ENCODE measurements at places on chromosomes 7 and 10. TPM values are rescaled to one million over a fixed set of nuclear protein-coding genes. Genes with fewer than 3 reads are reported as not detected.

The GET4 gene
- 47.4 TPM for polyA plus RNA-seq

GRCh38 chr7:130887957-130888371, 154.0 kb upstream of the KLF14 start:
- DNase-seq, result no peak

DNA sequence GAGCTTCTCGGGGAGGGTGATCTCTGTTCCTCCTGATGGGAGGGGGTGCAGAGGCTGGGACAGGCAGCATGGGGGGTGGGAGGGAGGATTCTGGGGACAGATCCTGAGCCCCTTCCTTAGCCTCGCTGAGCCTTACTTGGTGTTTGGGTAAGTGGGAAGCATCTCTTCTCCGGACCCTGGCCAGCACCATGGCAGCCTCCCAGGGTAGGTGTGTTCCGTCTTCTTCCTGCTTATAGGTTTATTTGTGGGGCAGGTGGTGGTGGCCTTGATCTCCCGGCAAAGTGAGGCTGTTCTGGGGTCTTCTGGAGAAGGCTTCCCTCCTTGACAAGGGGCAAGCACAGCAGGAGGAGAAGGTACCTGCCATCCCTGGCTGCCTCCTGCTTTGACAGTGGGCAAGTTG, 226.9 kb downstream of the GLRX3 start:
- no peak for DNase-seq

- no peak for DNase-seq
Observed at GRCh38 chr10:113020838-113021237, 70.8 kb downstream of the TCF7L2 start.

DNA sequence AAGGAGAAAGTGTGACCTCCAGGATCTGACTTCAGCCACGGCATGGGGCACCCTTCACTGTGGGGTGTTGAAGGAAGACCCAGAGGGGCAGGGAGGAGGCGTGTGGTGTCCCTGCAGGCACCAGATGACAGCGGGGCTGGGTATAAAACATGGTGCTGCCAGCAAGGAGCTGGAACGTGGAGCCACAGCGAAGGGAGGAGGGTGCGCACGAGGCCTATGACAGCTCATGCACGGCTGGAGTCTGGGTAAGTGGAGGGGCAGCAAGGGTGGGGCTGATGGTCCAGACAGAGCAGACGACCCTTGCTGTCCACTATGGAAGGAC, 27.8 kb upstream of the FOXL3 start:
- no peak for DNase-seq

GRCh38 chr7:142463401-142463850, 205.6 kb upstream of the PRSS58 start:
- DNase-seq, result no peak

DNA sequence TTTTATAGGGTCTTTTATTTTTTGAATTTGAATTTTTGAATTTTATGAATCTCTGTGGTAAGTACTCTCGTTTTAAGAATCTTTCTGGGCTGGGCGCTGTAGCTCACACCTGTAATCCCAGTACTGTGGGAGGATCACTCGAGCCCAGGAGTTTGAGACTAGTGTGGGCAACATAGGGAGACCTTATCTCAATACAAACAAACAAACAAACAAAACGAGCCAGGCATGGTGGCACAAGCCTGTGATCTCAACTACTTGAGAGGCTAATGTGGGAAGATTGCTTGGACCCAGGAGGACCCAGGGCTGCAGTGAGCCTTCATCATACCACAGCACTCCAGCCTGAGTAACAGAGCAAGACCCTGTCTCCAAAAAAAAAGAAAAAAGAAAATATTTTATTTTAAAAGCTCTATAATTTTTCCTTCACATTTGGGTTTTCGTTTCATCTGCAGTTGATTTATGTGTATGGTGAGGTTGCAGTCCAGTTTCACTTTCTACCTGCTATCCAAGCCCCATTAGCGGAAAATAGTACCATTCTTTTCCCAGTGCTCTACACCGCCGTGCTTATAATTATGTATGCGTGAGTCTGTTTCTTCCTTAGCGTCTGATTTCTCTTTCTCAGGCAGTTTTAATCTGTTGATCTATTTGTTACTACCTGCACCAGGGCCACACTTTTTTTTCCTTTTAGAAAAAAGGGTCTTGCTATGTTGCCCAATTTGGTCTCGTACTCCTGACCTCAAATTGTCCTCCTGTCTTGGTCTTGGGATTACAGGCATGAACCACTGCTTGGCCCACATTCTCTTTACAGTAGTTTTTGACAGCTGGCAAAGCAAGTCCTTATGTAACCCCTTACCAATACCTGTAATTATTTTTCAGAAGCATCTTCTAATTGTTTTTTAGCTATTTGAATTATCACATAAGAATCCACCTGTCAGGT, 21.7 kb downstream of the TRIM24 start:
- DNase-seq, result no peak

GRCh38 chr7:18226598-18226997, 199.0 kb upstream of the PRPS1L1 start:
- DNase-seq, result no peak

GRCh38 chr7:42869131-42870020, 42.5 kb downstream of the C7orf25 start:
- no peak for DNase-seq

All from right renal pelvis (tissue), 4 donors.